ENCODE measurements at places on chromosomes 2 and 18.

- no peak for DNase-seq
Measured at GRCh38 chr2:46441838-46442712, 37.3 kb upstream of the TMEM247 start.

GRCh38 chr2:221553333-221553732, 18.8 kb downstream of the EPHA4 start:
- no peak for DNase-seq

- DNase-seq = peak; percentile 53
Measured at GRCh38 chr2:158024288-158024898, 77.3 kb upstream of the UPP2 start.

DNA sequence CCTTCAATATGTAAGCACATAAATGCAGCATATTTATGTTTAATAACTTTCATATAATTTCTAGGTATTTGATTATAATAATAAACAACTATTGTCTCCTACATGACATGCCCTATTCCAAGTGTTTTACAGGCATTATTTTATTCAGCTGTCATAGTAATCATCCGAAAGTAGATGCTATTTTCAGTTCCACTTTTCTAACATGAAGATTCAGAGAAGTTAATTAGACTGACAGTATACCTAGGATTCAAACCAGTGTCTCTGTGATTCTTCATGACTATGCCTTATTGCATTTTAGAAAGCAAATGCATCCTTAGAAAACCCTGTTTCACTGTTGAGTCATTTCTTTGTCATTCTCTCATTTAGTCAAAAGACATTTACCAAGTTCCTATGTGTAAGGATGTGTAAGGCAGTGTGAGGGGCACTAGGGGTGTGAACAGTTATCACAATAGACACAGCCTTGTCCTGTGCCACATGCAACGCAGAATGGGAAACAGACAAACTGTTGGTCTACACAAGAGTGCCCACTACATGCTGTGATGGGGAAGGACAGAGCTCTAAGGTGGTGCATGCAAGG, 79.8 kb downstream of the DTNA start:
- DNase-seq = no peak

GRCh38 chr2:1187189-1187588, 226.1 kb upstream of the TPO start:
- no peak for DNase-seq

DNA sequence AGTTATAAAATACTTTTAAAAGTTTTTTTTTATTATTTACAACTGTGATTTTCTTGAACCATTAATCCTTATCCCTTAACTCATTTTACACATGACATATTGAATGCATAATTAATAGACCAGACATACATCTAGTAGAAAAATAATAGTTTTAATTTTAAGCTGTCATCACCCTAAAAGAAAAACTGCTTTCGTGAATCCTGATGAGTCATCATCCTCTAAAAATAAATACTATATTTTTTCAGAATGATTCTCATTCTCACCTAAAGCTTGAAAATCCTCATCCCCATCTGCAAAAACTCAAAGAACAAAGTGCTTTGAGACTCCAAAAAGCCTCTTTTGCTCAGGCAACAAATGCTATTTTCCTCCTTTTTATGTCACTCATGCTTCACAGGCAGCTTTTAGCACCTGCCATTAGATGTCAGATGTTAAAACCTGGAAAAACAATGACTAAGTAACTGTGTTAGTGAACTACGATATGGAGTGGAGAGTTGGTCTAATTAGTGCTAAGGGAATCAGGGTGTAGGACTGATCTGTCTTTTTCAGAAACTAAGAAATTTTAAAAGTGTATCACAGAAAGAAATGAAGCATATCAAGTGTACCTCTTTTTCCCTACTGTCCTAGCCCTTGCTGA, 297.6 kb downstream of the TMX3 start:
- DNase-seq = no peak

Data from AG08395 (cell line).